ENCODE measurements at places on chromosomes 2 and 18.
A peak's percentile ranks its signal among the peaks of the same experiment; 100 is the strongest.

DNA sequence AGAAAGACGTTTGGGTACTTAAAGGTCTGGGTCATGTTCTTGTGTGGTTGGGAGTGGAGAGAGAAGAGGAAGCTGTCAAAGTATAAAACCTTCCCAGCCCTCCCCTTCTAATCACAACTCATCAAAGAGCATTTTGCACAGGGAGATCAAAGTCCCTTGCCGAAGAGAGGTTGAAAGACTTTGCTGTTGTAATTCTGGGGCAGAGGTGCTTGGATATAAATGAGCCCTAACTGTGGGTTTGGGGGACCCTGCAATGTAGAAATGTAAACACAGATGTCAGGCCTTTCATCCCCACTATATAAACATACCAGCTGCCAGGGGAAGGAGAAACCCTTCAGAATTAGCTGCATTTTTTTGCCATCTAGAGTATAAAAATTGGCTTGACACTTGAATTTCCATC lies 182.1 kb downstream of the ETAA1 start:
- DNase-seq: no peak

GRCh38 chr2:202423139-202423538 lies 47.0 kb downstream of the BMPR2 start:
- DNase-seq: no peak

- DNase-seq: no peak
Measured at GRCh38 chr2:28545590-28546200, 49.8 kb downstream of the PLB1 start.

DNA sequence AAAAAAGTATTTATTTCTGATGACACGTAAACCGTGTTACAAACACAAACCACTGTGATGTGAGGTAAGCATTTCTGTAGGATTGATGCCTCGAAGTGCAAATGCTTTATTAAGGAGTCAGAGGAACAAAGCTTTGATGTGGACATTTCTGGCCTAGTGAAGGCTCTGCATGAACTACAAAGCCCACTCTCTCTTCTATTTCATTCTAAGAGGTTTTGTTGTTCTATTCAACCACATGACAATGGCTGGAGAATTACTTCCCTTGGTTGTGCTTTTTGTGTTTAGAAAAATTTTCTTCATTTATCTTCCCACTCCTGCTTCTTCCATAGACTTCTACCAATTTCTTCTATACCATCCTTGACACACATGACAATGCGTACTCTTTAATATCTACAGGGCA lies 125.7 kb upstream of the CCDC195 start:
- DNase-seq: no peak

DNA sequence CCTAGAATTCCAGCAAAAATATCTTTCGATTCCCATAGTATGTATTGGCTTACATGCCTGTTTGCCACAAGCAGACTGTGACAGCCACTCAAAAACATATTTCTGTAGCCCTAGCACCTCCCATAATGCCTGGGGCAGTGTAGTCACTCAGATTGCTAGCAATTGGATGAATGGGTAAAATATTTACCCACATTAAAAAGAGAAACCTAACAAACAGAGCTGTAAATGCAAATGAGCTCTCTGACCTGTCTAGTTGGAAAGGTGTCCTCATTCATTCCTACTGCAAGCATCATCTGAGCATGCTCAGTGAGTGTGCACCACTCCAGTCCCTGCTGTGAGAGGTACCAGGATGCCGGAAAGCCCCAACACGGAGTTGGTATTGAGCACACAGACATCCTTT lies 234.0 kb upstream of the RAB12 start:
- no peak for DNase-seq

DNA sequence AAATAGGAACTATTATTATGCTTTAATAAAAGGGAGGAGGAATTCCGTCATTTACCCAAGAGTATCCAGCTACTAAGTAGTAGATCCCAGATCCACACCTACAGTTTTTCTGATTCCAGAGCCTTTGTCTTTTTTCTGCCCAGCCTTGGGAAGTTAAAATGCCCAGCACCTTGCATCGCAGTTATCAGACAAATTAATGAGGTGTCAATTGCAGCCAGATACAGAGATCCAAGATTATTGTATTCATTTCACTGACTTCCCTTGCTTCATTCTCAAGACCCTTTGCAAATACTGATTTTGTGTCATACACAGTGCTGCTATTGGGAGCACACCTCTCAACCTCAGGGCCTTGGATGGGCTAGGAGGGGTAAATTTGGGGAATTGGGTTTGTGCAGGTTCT lies 1.1 kb downstream of the IL18R1 start:
- DNase-seq: no peak

DNA sequence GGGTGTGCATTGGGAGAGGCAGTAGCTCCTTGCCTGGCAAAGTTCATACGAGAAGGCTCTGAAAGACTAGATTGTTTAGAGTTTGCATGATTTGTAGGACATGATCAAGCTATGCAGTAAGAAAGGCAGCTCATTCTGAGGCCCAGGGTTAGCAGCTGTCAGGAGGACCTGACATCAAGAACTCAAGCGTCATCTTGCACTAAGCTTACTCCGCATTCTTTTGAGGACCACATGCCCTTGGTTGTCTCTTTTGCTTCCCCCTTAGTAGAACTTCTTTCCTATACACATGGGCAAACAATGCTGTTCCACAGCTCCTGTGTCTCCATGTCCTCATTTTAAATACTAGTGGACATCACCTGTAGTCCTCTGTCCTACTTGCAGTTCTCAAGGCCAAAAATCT lies 14.0 kb downstream of the ZNF532 start:
- DNase-seq: no peak

GRCh38 chr2:145022666-145023333 lies 502.9 kb upstream of the ZEB2 start:
- DNase-seq: no peak

GRCh38 chr2:217379807-217380206 lies 519.9 kb upstream of the TNP1 start:
- no peak for DNase-seq

GRCh38 chr18:48657447-48658120 lies 118.8 kb downstream of the CTIF start:
- no peak for DNase-seq

- no peak for DNase-seq
Measured at GRCh38 chr2:219081096-219081495, 20.4 kb upstream of the IHH start.

GRCh38 chr2:222709191-222709891 lies 37.9 kb downstream of the MOGAT1 start:
- DNase-seq: peak; percentile 99

GRCh38 chr2:172169611-172170010 lies 66.9 kb upstream of the DLX2 start:
- DNase-seq: no peak

- no peak for DNase-seq
Measured at GRCh38 chr2:1886405-1886992, 142.2 kb upstream of the PXDN start.

- DNase-seq: no peak
Measured at GRCh38 chr18:50955253-50955652, 12.6 kb upstream of the ELAC1 start.

- DNase-seq: no peak
Measured at GRCh38 chr2:40317761-40318160, 134.1 kb downstream of the SLC8A1 start.

GRCh38 chr2:71669058-71669456 lies 215.7 kb downstream of the DYSF start:
- DNase-seq: no peak

DNA sequence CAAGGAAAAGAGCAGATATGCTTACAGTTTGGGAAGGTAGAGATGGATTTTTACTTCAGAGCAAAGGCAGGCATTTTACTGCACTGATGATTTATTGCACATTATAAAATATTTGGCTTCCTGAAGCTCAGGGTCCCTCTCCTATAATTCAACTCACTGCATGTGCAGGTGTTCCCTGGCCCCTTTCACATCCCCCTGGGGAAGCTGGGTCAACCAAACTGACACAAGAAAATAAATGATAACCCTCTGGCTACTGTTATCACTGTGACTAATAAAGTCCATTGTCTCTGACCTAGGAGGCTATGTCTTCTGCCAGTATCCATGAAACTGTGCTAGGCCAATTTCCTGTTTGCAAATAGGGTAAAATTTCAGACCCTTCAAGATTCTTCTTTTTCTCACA lies 163.1 kb downstream of the ARL6IP6 start:
- no peak for DNase-seq

- DNase-seq: no peak
Measured at GRCh38 chr18:12621742-12622306, 36.1 kb downstream of the SPIRE1 start.

DNA sequence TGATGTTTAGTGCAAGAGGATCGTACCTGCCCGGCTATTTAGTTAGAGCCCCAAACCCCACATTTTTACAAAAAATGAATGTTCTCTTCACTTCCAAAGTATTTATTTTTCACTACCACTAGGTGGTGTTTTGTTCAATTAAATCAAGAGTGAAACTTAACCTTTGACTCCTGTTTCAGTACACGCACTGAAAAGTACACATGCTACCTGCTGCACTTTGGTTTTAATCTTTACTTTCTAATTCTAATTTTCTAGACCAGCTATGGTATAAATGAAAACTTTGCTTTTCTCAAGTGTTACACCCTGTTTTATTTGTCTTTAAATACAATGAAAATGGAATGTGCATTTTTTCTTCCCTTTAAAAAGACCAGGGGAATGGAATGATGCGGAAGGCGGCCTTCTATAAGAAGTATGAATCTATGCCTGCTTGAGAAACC lies 31.4 kb upstream of the CHN1 start:
- peak; percentile 11 for DNase-seq

DNA sequence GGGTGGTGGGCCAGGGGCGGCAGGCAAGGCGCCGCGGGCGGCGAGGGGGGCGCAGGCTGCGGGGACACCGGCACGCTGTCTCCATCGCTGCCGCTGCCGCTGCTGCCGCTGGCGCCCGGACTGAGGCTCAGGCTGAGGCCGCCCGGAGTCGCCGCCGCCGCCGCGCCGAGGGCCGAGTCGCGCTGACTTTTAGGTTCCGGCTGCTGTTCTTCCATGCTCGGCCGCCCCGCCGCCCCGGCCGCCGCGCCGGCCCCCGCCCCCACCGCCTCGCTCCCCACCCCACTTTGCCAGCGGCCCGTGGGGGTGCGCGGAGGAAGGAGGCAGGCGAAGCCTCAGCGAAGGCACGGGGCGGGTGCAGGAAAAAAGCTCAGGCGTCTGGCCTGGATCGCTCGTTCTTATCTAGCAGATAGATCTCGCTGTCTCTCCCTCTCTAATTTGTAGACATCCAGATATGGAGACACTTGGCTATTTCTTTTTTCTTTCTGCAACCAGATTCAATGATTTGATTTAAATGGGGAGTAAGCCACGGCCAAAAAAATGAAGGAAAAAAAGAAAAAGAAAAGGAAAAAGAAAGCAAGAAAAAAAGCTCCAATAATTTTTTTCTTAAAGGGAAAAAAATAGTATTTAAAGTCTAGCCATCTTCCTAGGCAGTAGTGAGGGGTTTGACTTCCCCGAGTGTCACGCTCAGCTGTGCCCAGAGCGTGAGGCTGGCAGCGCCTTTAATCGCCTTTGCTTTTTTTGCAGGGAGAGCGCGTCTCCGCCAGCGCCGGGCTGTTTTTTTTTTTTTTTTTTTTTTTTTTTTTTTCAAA lies at the start of gene EN1:
Gene EN1, minus strand, starts transcription at position 696 of the 809 bp plus-strand sequence. Its CDS starts 481 bp downstream, at position 215.
- no peak for DNase-seq

- DNase-seq: peak; percentile 32
Measured at GRCh38 chr2:142131010-142131669, at the start of gene LRP1B. Gene LRP1B, minus strand, starts transcription at chr2:142131016. Its CDS starts 287 bp downstream, at chr2:142130729.

DNA sequence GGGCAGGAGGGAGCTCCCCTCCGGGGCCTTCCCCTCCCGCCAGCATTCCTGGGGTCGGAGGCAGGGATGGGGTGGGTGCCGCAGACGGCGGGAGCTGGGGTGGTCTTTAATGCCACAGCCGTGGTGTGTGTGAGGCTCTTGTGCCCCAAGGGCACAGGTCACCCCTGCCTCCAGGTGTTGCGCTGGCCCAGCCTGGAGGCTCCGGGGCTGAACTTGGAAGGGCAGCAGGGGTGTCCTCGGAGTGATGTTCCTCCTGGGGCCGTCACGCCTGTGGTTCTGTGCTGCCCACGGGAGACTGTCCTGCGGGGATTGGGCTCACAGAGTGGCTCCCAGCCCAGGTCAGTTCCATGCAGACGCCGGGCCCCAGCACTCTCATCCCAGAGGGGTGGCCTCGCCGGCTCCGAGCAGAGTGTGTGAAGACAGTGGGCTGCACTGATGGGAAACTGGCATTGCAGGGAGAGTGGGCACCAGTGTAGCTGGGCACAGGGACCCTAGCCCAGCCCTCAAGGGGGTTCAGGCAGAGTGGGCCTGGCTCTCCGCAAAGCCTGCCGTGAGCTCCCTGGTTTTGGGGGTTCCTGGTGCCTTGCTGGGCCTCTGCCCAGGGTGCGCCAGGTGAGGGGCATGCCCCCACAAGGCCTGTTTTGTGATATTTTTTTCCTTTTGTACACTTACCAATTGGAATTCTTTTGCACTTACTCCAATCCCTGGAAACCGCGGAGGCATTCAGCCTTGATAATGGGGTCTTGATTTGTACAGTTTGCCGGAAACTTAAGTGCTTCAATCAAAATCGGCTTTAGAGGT lies 56.7 kb downstream of the NFATC1 start:
- no peak for DNase-seq

DNA sequence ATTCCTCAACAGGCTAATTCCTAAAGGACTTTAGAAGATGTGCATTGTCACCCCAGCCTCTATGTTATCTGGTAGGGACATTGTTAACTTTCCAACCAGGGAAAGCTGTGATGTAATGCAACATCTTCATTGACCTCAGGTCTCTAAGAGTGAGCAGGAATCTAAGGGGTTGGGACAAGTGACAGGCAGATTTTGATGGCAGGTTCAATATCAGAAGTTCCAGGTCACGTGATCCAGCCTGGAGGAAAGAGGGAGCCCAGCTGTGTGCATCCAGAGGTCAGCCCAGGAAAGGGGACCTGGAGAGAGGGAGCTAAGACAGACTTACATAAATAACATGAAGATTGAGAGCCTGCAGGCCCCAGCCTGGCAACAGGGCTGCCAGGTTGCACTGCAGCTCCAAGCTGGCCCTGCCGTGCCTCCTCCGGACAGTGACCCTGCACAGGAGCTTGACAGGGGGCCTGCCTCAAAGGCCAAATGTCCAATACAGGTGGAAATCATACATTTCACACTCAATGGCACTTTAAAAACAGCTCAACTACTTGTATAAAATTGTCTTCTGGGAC lies 262.2 kb upstream of the MGAT5 start:
- no peak for DNase-seq

GRCh38 chr2:138500592-138501424 lies 762 bp upstream of the SPOPL start:
- DNase-seq: no peak

GRCh38 chr2:197435598-197436420 lies 981 bp upstream of the SF3B1 start:
- DNase-seq: no peak

- no peak for DNase-seq
Measured at GRCh38 chr2:143939626-143940330, 580.1 kb downstream of the ZEB2 start.

DNA sequence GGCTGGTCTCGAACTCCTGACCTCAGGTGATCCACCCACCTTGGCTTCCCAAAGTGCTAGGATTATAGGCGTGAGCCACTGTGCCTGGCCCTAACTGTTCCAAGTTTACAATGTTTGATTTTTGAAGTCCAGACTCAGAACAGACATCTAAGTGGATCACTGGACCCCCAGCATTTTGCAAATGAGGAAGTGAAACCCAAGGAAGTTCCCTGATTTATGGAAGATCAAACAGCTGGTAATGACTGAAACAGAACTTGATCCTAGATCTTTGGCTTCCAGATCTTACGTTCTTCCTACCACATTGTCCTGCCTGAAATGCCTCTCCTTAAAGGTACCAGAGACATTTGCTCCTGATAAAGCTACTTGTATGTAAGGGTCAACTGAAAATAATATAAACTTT lies 58.3 kb upstream of the NCOA1 start:
- DNase-seq: no peak
